ENCODE measurements at places on chromosomes 5 and 9.

DNA sequence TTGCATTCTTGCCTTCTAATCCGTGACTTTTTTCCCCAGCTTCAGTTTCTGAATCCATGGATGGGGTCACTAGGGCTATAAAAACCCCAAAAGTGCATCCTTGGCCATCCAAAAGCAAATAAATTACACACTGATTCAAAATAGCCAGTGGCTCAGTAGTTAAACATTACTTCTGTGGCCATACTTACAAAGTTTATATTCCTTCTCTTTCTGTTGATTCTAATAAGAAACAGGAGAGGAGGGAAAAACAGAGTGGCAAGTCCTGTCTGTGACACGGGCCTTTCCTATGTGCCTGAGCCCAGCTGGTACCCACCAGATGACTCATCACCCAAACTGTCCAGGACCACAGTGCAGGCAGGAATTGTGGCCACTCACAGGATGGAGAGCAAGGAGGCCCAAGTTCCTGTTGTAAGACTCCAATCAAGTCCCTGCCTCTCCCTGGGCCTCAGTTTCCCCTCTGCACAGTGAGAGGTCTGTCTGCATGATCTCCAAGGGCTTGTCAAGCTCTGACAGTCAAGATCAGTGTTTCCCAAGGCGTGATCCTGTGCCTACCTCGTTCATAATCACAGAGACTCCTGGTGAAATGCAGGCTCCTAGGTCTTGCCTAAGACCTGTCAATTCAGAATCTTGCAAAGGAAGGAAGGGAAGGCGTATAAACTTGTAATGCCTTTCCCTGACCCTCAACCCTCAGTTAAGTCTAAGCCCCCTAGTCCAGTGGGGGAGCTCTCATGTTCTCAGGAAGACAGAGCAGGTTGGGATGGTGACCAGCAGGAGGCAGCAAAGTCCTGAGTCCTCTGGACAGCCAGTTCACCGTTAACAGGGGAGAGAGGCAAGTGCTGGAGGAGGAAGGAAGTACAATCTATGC, 29.5 kb downstream of the TNIP1 start:
- DNase-seq, result peak; percentile 69

- DNase-seq, result no peak
Measured at GRCh38 chr9:26129217-26129616, 451.0 kb upstream of the TUSC1 start.

DNA sequence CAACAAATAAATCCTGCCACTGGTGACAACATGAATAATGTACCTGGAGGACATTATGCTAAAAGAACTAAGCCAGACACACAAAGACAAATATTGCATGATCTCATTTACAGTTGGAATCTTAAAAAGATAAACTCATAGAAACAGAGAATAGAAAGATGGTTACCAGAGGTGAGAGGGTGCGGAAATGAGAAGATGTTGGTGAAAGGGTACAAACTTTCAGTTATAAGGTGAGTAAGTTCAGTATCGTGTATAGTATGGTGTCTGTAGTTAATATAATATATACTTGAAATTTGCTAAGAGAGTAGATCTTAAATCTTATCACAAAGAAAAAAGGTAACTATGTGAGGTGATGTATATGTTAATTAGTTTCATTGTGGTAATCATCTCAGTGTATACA, 63.3 kb downstream of the PRRC1 start:
- no peak for DNase-seq

- no peak for DNase-seq
Measured at GRCh38 chr9:120868339-120868675, 8.7 kb downstream of the PHF19 start.

- DNase-seq, result peak; percentile 17
Measured at GRCh38 chr5:149581192-149581861, at the start of gene ARHGEF37. Gene ARHGEF37, plus strand, starts transcription at chr5:149581498. Its CDS starts 16,272 bp downstream, at chr5:149597770.

GRCh38 chr5:146306838-146307237, 31.8 kb upstream of the POU4F3 start:
- DNase-seq, result no peak

- DNase-seq, result peak; percentile 82
Measured at GRCh38 chr9:91193087-91193657, 168.5 kb downstream of the AUH start.

DNA sequence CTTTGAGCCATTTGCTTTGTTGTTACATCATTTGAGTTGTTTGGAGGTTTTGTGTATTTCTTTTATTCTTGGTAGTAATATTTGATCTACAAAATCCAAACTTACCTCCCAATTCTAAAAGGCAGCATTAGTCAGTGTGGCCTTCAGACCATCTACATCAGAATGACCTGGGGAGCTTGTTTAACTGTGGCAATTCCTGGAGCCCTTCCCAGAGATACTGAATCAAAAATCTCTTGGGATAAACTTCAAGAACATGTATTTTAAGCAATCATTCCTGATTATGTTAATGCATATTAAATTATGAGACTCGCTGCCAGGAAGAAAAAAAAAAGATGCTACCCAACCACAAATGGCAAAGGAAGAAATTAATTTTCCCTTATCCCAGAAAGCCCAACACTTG, 268.9 kb upstream of the PDE4D start:
- no peak for DNase-seq

GRCh38 chr5:7794311-7794710, 56.6 kb downstream of the CFAP90 start:
- DNase-seq, result no peak

DNA sequence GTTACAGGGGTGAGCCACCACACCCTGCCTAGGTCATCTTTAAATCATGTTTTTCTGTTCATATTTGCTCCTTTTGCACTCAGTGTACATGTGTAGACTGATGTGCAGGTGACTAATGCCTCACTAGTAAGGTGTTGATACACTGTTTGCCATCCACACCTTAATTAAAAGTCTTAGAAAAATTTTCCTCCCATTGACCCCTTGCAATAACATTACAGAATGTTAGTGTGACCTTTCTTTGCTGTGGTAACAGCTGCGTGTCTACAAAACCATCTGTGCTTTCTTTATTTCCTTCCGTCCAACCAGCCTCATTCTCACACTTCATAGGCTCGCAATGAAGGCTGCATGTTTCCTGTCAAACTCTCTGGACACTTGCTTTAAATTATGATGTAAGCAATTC, 6.6 kb upstream of the CEMIP2 start:
- no peak for DNase-seq

DNA sequence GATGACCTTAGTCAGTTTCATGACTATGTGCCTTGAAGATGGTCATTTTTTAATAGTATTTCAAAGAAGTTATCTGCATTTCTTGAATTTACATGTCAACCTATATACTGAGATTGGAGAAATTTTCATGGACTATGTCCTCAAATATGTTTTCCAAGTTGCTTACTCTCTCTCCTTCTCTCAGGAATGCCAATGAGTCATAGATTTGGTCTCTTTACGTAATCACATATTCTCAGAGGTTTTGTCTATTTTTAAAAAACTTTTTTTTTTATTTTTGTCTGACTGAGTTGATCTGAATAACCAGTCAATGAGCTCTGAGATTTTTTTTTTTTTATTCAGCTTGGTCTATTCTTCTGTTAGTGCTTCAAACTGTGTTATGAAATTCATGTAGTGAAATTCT, 374.7 kb upstream of the GRIN3A start:
- no peak for DNase-seq

DNA sequence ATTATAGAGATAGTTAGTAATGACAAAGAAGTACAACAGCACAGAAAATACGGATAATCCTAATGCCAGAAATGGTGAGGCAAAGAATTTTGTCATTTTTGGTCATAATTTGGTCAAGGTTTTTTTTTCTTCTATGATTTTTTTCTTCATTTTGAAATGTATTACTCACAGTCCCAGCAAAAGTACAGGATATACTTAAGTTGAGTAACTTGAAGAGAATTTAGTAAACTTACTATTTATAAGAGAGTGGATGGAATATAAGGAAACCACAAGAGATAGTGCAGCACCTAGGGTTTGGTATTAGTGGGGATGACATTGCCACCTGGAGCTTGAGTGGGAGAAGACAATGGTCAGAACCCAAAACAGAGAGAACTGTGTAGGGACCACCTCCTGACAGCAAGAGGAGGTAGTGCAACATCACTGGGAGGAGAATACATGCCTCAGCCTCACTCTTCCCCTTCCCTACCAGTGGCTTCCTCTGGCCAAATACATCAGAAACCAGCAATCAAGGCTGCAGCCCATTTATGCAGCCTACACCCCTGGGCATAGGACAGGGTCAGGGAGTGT, 434.5 kb upstream of the TRPC7 start:
- DNase-seq, result no peak

- DNase-seq, result no peak
Measured at GRCh38 chr9:13083963-13084528, 195.4 kb downstream of the MPDZ start.

DNA sequence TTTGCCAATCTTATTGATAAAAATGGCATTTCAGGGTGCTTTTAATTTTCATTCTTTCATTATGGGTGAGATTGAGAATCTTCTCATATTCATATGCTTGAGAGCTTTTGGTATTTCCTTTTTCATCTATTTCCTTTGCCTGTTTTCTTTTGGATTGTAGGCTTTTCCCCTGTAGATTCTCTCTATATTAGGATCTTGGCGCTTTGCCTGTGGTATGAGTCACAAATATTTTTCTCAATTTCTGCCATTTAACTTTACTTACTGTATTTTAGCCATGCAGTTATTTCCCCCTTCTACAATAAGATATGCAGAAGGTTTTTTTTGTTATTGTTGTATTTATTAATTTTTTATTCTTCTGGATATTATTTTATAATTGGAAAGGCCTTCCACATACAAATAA, 21.5 kb upstream of the KLF9 start:
- DNase-seq, result no peak

DNA sequence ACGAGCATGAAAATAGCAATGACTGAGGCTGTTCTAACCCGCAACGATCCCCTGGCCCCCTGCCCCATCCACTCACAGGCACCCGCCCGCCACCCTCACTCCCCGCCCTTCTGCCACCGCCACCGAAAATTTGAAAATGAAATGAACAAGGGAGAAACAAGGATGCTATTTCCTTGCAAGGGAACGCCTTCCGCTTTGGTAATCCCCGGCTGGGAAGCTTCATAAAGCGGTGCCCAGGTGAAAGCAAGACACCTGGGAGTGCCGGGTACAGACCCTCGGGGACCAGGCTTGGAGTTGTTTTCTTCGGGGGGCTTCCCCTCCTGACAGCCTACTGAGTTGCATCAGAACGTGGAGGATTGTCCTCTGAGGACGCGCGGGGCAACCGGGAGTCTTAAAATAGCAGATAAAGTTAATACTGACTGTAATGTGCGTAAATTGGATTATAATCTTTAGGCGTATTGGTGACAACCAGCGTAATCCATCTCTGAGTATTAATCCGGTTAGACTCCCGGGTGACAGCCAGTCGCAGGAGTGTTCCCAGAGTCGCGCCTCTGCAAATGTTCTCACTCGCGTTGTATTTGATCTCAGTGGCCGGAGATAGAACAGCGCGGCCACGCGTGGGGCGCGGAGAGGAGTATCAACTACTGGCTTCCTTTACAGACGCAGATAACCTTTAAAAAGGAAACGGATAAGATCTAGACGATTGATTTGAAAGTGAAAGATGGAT, 885 bp upstream of the MLLT3 start:
- DNase-seq, result peak; percentile 71

DNA sequence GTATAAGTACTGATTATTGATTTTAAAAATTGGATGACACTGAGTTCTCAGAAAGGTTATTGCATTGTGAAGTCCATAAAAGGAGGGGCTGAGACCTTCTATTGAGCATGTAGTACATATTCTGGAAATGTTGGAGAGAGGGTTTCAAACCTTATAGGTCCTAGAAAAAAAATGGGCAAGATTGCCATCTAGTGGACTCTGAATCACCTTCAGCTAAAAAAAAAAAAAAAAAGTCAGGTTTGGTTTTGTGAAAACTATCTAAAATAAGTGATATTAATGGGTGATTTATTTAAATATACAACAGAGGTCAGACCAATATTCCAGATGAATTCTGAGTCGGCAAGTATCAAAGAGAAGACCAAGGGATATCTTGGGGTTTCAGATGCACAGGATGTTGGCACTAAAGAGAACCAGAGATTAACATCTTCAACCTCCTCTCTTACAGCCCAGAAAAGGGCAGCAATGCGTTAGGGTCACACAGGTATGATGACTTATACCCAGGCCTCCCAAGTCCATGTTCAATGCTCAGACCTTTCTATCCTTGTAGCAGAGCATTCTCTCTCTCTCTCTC, 109.8 kb upstream of the NMUR2 start:
- no peak for DNase-seq

- DNase-seq, result peak; percentile 17
Measured at GRCh38 chr5:83306572-83307241, 164.8 kb upstream of the VCAN start.
